Mesothelial cell of epicardium (in vitro differentiated cells): ENCODE measurements at places on chromosomes 6 and 20. TPM values are rescaled to one million over a fixed set of nuclear protein-coding genes. Genes with fewer than 3 reads are reported as not detected.

- no peak overlapping the region for H3K27ac ChIP-seq
- DNase-seq = no peak
- no peak overlapping the region for H3K4me3 ChIP-seq
- peaks cover 4% of the 10 kb centered on the region for H3K36me3 ChIP-seq
- H3K27me3 ChIP-seq = no peaks in the 10 kb centered on the region
Observed at GRCh38 chr20:47181056-47181862, 175.2 kb downstream of the ZMYND8 start.

- no peak overlapping the region for H3K4me3 ChIP-seq
- H3K4me1 ChIP-seq = peaks cover 16% of the 10 kb centered on the region
- peak; percentile 80 for DNase-seq
- H3K27me3 ChIP-seq = no peaks in the 10 kb centered on the region
- H3K27ac ChIP-seq = peak overlapping the region; percentile 35
Observed at GRCh38 chr6:38567436-38567835, 72.3 kb downstream of the BTBD9 start.

- H3K27me3 ChIP-seq = peaks cover 20% of the 10 kb centered on the region
- peaks cover 20% of the 10 kb centered on the region for H3K4me1 ChIP-seq
- no peak overlapping the region for H3K27ac ChIP-seq
- no peaks in the 10 kb centered on the region for H3K36me3 ChIP-seq
- no peak for DNase-seq
Observed at GRCh38 chr6:44471271-44471981, 83.9 kb downstream of the CDC5L start.

Gene NOX3
- not detected in 3 replicates for total RNA-seq
